ENCODE measurements at places on chromosomes 6 and 20.

GRCh38 chr6:32980488-32981038 lies 12.2 kb downstream of the BRD2 start:
- DNase-seq, result no peak

GRCh38 chr6:135195041-135195440 lies 13.9 kb downstream of the MYB start:
- peak; percentile 73 for DNase-seq

DNA sequence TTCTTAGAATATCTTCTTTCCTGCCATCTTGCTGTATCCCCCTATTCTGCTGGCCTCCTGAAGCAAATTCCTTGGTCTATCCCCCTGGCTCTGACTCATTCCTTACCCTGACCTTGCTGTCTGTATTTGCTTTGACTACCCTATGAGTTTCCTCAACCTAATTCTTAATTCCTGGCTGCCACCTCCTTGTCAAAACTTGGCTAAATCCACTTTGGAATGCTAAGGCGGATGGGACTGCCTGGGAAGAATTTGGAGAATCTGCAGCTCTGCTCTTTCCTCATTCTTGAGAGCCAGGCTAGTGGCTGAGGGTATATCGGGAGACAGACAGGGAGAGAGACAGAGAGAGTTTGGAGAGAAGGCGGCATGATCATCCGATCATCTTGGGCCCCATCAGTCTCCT lies 24.4 kb downstream of the CAP2 start:
- DNase-seq, result no peak

- no peak for DNase-seq
Observed at GRCh38 chr20:19531446-19531845, 226.6 kb upstream of the RIN2 start.

GRCh38 chr20:6559791-6560190 lies 207.7 kb upstream of the BMP2 start:
- no peak for DNase-seq

All from erythroblast (primary cell).